GM13976 (cell line): ENCODE measurements at places on chromosomes 7 and 10.

DNA sequence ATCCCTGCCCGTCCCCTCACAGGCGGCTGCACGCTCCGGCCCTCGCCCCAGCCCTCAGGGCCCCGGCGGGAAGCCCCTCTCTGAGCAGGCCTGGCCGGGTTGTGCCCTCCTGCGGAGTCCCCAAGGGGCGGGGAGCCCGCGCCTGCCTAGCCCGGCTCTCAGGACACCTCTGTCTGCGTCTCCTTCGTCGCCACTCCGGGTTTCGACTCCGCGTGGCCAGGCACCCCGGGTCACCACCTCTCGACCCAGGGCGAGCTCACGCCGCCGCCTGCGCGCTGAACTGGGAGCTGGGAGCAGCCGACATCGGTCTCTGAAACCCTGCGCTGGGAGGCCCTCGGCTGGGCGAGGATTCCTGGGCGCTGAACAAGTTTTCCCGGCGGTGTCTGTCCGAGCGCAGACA, 6.2 kb upstream of the OGDHL start:
- no peak for DNase-seq

GRCh38 chr10:113329121-113329596, 223.7 kb upstream of the HABP2 start:
- DNase-seq = no peak

GRCh38 chr7:100604028-100604975, 2.1 kb downstream of the PCOLCE start:
- DNase-seq = peak; percentile 94

DNA sequence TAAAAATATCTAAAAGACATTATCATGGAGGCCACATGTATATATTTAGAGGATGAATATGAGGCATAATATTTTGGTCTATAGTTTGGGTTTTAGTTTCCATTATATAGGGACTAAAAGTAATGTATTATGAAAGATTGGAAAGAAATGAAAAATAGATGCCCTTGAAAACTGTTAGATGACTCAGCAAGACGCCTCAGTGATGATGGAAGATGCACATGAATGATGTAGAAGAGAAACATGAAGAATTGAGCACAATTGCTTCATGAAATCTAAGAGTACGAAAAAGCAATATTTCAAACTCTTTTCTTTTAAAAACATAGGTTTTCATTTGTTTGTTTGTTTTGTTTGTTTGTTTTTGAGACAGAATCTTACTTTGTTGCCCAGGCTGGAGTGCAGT, 89.8 kb downstream of the ARL4A start:
- no peak for DNase-seq

DNA sequence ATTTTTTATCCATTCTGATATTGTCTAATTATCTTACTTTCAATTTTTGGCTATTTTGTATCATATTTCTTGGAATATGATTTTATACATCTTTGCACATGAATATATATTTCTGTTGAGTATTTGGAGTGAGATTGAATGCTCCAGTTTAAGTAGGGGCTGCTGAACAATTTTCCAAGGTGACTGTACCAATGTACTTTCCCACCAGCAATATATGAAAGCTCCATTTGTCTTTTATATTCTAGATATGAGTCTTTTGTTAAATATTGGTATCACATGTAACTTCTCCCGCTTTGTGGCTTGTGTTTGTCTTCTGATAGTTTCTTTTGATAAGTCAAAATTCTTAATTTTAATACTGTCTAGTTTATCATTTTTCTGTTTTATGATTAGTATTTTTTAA, 144.6 kb upstream of the MDFIC start:
- DNase-seq = no peak

- DNase-seq = no peak
Observed at GRCh38 chr10:71752391-71753090, 20.8 kb downstream of the VSIR start.

DNA sequence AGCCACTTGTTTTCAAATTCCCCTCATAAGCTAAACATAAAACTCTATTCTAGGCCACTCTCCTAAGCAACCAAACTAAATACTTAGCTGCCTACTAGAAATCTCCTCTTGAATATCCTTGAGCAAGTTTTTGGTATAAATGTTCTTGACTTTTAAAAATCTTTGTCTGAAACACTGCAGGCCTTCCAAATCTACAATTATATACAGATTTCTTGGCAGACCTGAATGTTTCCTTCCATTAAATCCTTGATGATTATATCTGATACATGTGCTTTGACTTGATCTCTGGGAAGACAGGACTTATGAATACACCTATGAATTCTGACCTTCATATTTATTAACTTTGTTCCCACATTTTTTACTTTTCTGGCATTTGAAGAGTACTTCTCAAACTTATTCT, 314.5 kb downstream of the CACNA2D1 start:
- no peak for DNase-seq

GRCh38 chr10:48605786-48606529, 1.1 kb upstream of the ARHGAP22 start:
- DNase-seq = no peak

DNA sequence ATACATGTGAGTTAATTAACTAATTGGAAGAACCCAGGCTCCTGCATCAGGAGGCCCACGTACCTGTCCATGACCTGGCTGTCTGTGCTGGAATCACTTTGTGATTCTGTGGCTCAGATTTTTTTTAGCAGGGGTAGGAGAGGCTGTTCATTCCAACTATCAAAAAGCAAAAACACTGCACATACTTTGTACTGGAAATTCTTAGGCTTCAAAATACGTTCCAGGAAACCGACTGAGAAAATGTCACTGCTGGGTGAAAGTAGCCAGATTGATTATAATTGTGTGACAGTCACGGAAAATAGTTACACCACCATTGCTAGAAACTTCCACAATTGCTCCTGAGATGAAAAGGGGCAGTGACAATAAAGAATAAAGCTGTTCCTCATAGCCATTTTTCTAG, 91.0 kb downstream of the SLC16A9 start:
- no peak for DNase-seq

- DNase-seq = no peak
Observed at GRCh38 chr10:78284381-78284780, 250.7 kb downstream of the RPS24 start.

- no peak for DNase-seq
Observed at GRCh38 chr10:129755621-129756020, 208.5 kb downstream of the EBF3 start.

- no peak for DNase-seq
Observed at GRCh38 chr7:75866114-75866488, 12.7 kb upstream of the RHBDD2 start.

GRCh38 chr7:120988591-120989256, at the start of gene CPED1:
Gene CPED1 (plus strand): TSS chr7:120988711. CDS start chr7:120989622, 911 bp downstream.
- DNase-seq = peak; percentile 38

DNA sequence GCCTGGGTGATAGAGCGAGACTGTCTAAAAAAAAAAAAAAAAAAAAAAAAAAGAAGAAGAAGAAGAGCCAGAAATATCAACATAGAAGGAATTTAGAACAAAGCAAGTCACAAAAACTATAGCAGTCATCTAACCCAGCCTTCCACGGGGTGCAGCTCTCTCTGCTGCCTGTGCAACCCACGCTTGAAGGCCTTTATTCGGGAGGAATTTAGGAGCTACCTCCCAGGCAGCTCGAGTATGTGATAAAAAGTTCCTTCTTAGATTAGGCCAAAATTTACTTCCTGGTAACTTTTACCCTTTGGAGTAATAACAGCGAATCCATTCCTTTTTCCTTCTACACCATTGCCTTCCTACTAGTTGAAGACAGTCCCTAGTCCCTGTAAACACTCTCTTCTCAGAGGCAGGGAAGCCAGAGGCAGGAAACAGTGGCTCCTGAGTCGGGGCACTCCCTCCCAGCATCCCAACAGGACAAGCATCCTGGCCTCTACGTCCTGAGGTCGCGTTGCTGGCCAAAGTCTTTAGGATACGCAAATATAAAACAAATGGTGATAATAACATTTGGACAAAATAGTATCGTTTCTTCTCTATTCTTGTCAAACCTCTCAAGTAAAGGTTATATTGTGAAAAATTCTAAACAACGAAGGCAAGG, 109.3 kb upstream of the KMT2C start:
- DNase-seq = no peak

DNA sequence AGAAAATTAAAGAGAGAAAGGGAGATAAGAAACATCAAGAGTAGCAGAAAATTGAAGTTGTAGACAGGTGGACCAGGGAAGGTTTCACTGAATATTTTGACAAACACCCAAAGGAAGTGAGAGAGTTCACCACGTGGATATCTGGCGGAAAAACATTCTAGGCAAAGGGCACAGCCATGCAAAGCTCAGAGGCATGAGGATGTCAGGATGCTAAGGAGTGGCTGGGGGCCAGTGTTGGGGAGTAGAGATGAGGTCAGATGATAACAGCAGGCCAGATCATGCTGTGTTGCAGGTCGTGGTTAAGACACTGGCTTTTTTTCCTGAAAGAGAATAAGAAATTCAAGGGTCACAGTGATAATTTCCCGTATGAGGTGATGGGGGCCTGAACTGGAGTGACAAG, 181.9 kb downstream of the DGKI start:
- no peak for DNase-seq

- peak; percentile 60 for DNase-seq
Observed at GRCh38 chr10:11448545-11449244, 162.8 kb downstream of the USP6NL start.

DNA sequence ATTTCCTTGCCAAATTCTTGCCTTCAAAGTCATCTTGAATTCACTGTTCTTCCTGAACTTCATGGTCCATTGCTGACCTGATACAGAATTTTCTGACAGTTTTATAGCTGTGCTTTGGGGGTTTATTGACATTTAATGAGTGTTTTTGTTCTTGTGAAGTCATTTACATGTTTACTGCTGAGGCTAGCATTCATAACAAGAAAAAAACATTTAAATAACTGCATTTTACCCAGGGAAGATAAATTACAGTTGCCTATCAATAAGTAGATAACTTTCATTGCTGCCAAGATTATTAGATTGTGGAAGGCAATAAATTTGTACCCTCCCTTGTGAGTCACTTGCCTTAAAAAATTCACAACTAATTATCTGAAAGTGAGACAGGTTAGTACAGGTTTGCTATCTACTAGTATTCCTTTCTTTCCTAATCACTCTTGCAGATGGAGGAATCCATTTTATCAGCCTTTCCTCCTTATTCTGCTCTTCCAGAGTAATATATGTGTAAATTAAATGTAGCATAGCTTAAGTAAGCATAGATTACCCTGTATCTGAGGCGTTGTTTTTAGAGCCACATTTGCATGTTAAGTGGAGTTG, 178.4 kb downstream of the EXOC4 start:
- DNase-seq = no peak

- DNase-seq = no peak
Observed at GRCh38 chr7:130021105-130021834, 29.9 kb downstream of the ZC3HC1 start.

DNA sequence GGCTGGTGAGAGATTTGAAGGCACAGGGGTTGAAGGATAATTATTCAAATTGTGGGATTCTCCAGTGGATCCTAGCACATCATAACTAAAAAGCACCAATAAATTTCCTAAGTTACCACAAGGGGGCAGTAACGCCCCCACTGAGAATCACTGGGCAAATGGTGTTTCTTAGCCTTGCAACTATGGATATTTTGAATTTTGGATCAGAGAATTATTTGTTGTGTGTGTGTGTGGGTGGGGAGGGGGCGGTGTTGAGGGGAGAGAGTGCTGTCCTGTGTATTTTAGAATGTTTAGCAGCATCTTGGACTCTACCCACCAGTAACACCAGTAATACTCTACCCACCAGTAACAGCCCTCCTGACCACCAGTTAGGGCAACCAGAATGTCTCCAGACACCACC, 63.3 kb upstream of the PRKG1 start:
- DNase-seq = peak; percentile 28

GRCh38 chr7:443279-443833, 76.3 kb downstream of the PDGFA start:
- DNase-seq = no peak

DNA sequence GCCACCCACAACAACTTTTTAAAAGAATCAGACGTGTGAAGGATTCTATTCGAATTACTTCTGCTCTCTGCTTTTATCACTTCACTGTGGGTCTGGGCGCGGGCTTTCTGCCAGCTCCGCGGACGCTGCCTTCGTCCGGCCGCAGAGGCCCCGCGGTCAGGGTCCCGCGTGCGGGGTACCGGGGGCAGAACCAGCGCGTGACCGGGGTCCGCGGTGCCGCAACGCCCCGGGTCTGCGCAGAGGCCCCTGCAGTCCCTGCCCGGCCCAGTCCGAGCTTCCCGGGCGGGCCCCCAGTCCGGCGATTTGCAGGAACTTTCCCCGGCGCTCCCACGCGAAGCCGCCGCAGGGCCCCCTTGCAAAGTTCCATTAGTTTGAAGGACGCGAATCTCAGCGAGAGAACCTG, 461 bp upstream of the HTRA1 start:
- no peak for DNase-seq

GRCh38 chr10:80599424-80599847, 61.7 kb downstream of the SH2D4B start:
- peak; percentile 75 for DNase-seq

DNA sequence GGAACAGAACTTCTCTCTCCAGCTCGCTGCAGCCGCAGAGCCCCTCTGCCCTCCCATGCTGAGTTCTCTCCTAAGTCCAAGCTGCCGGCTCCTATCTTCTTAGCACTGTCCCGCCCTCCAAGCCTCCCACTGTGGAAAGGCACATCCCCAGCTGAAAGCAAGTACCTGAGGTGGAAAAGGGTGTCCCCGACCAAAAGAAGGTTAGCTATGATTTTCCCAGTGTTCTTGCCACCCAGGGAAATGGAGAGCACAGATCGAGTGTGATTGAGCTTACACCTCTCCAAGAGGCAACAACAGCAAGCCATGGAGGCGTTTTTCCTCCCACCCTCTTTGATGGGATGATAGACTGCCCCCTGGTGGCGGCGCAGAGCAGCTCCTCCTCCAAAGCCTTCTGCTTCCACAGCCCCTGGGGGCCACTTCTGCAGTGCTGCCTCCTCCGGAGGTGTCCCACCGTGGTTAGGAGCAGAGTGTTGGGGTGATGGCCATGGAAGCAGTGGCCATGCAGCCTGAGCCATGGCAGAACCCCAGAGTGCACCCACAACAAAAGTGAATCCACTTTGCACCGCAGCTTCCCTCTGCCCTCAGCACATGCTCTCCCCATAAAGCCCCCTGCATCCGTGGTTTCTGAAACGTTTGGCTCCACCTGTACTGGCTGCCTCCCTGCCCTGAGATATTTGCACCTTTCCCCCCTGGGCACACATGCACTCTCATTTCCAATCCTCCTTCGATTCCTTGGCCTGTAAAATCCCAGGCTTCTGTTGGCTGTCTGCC, 143.1 kb upstream of the STK17A start:
- DNase-seq = peak; percentile 83

- DNase-seq = no peak
Observed at GRCh38 chr10:3897156-3897555, 112.1 kb upstream of the KLF6 start.
